Stimulated activated CD4-positive, alpha-beta T cell treated with anti-CD3 and anti-CD28 coated beads, Interleukin-1b, Interleukin-23, amount 100 ng/mL, for 48 hours (primary cell): ENCODE measurements at places on chromosomes 11 and 22.

DNA sequence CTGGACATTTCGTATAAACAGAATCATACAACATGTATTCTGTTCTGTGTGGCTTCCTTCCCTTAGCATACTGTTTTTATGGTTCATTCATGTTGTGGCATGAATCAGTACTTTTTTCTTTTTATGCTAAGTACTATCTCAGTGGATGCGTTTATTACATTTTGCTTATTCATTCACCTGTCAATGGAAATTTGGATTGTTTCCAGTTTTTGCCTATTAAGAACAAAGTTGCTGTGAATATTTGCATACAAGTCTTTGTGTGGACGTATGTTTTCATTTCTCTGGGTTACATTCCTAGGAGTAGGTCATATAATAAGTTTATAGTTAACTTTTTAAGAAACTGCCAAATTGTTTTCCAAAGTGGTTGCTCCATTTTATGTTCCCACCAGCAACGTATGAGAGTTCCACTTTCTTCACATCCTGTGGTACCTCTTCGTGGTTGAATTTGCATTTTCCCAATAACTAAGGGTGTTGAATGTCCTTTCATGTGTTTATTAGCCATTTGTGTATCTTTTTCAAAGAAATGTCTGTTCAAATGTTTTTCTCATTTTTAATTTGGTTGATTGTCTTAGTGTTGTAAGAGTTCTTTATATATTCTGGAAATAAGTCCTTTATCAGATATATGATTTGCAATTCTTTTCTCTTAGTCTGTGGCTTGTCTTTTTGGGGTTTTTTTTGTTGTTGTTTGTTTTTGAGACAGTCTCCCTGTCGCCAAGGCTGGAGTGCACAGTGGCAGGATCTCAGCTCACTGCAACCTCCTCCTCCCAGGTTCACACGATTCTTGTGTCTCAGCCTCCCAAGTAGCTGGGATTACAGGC is 46.0 kb upstream of the MICAL2 start:
- DNase-seq = no peak

DNA sequence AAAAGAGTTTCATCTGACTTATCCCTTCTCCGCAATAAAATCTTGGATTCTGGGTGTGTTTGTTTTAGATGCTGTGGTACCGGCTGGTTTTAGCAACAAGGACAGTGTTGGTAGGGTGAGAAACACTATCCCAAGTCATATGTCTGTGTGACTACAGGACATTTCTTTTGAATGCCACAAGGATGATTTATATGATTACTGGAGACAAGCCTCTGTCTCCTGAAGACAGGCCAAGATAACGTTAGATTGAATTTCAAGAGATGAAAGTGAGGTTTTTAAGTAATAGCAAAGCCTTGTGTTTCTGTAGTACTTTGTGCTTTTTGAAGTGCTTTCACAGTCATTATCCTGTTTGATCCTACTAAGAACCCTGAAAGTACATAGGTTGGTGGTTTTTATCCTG is 101.6 kb downstream of the COMMD9 start:
- DNase-seq = no peak

DNA sequence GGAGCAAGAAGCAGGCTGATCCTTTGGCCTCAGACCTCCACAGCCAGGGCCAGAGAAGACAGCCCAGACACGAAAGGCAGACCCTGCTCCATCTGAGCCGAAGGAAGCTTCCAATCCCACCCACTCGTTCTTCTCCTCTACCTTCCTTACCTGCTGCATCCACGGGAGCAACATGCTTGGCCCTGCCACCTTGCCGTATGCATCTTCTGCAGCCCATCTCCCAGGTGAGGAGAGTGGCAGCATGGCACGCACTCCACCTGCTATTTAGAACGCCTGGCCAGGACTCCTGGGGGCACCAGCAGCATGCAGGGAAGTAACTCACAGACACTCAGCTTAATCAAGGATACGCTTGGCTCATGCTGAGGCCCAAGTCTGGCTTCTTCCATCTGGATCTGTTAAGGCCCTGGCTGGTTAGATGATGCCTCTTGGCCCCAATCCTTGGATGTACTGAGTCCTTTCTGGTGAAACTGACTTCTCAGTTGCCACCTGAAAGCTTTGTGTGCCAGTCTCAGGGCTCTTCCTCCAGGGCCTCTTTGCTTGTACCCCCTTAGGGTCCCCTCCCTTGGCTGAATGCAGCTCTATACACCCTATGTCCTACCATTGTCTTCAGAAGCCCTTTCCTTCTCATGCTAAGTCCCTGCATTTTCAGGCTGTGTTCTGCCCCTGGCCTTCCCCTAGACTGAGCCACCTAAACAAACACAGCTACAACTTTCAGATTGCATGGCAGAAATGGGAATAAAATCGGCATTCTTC is 604.9 kb downstream of the BUD13 start:
- DNase-seq = no peak

- no peak for DNase-seq
These were observed 6.0 kb upstream of the OR5B21 start for GRCh38 chr11:58513747-58514367.
